ENCODE measurements at places on chromosomes 11 and 22.

- no peaks in the 10 kb centered on the region for H3K36me3 ChIP-seq
- peaks cover 55% of the 10 kb centered on the region for H3K27me3 ChIP-seq
- H3K27ac ChIP-seq, result no peak overlapping the region
- no peak overlapping the region for H3K4me3 ChIP-seq
These were observed 34.6 kb downstream of the IFT27 start for GRCh38 chr22:36741204-36741793.

DNA sequence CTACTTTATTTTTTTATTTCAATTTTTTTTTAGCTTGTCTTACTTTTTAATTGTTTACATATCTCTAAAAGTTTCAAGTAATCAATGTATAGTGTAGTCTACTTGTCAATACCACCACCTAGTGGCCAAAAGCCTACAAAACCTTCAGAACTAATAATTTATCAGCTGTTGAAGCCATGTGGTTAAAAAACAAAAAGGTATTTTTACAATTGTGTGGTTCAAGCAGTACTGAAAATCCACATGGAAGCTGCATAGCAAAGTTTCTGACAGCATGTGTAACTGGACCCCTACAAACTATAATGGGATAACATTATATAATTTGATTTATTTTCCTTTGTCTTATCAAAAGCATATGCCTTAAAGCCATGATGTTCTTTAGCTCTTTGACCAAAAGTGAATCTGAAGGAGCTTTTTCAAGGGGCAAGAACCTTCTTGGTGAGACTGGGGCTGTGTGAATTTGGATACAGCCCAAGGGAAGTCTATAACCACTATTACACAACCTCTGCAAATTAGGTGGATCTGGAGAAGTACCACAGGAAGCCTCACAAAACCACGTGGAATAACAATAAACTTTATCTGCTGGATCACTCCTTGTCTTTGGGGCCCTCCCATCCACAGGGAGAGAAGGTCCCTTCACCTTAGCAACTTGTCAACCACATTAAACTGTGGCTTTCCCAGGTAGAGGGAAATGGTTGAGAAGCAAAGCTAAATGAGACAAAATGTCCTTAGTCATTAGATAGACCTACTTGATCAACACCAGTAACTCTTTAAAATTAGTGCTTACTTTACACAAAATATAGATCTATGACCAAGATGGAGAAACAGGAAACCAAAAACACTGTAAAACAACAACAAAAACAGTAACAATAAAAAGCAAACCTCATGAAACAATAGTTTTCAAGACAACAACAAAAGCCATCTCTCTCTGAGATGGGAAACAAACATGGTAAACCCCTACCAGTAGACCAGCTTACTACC lies 9.9 kb downstream of the NARS2 start:
- H3K27ac ChIP-seq, result peak overlapping the region; percentile 66
- peaks cover 2% of the 10 kb centered on the region for H3K27me3 ChIP-seq
- peaks cover 8% of the 10 kb centered on the region for H3K36me3 ChIP-seq
- peak; percentile 67 for DNase-seq
- peaks cover 68% of the 10 kb centered on the region for H3K4me1 ChIP-seq

GRCh38 chr11:118996926-118997626 lies 862 bp upstream of the CENATAC start:
- DNase-seq, result no peak
- peaks cover 23% of the 10 kb centered on the region for H3K36me3 ChIP-seq
- no peaks in the 10 kb centered on the region for H3K27me3 ChIP-seq
- peaks cover 43% of the 10 kb centered on the region for H3K4me1 ChIP-seq

DNA sequence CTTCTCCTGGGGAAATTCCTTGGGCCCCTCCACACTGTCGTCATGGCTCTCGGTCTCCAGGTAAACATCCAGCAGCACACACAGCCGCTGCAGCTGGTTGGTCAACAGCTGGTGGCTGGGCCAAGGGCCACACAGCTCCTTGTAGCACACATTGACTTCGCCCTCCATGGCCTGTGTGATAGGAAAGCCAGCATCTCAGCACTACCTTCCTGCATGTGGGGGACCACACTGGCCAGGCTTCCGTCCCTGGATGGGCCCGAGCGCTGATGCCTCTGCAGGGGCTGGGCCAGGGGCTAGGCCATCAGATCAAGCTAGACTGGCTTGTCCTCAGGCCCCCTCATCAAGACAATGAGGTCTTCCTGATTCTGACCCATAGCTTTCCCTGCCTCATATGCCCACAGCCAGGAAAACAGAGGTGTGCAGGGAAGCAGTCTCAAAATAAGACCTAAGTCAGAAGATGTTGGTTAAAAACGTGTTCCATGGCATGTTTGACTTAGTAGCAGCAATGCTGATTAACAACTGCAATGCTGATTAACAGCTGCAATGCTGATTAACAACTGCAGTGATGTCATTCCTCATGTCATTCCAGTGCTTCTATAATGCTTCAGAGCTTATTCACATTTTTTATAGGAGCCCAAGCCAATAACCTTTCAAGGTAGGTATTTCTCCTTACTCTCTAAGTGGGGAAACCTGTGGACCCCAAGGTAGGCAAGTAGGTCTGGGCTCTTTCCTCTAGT lies 31.3 kb downstream of the NEFH start:
- DNase-seq, result no peak
- no peak overlapping the region for H3K4me3 ChIP-seq
- no peaks in the 10 kb centered on the region for H3K4me1 ChIP-seq
- H3K27me3 ChIP-seq, result no peaks in the 10 kb centered on the region
- peaks cover 29% of the 10 kb centered on the region for H3K36me3 ChIP-seq

DNA sequence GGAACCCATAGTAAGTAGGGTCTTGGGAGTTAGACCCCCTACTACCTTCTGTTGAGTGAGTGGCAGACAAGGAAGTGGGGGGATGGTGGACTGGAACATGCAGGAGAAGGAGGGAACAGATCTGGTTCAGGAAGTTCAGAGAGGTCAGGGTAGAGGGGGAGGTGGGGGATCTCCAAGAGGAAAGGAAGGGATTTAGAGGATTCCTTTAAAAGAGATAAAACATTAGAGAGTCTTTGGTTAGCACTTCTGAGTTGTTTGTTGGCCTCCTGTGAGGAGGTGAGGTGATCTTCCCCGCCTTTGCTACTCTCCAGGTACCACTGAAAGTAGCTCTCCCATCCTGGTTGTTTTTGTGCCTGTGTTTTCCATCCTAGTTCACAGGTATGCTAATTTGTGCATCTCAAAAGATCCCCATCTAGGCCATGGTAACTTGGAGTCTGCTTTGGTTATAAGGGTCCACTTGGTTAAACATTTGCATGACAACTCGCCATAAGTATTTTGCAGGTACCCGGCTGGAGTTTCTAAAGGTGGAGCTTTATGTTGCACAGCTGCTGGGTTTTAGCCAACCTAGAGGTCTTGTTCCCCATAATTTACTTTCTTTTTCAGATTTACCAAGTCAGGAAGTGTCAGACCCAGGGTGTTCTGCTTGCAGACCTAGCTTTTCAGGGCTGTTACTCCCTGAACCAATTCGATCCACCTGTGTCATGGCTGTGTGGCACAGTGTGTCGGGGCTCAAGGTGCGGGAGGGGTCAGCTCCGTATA lies 79.3 kb upstream of the SORL1 start:
- H3K27me3 ChIP-seq, result peaks cover 2% of the 10 kb centered on the region
- H3K4me1 ChIP-seq, result no peaks in the 10 kb centered on the region
- no peaks in the 10 kb centered on the region for H3K36me3 ChIP-seq
- no peak overlapping the region for H3K27ac ChIP-seq
- H3K4me3 ChIP-seq, result no peak overlapping the region
- DNase-seq, result no peak

GRCh38 chr11:80650966-80651365 lies 1210.1 kb upstream of the TENM4 start:
- no peak for DNase-seq
- no peaks in the 10 kb centered on the region for H3K27me3 ChIP-seq
- no peaks in the 10 kb centered on the region for H3K36me3 ChIP-seq
- H3K27ac ChIP-seq, result no peak overlapping the region
- no peaks in the 10 kb centered on the region for H3K4me1 ChIP-seq

DNA sequence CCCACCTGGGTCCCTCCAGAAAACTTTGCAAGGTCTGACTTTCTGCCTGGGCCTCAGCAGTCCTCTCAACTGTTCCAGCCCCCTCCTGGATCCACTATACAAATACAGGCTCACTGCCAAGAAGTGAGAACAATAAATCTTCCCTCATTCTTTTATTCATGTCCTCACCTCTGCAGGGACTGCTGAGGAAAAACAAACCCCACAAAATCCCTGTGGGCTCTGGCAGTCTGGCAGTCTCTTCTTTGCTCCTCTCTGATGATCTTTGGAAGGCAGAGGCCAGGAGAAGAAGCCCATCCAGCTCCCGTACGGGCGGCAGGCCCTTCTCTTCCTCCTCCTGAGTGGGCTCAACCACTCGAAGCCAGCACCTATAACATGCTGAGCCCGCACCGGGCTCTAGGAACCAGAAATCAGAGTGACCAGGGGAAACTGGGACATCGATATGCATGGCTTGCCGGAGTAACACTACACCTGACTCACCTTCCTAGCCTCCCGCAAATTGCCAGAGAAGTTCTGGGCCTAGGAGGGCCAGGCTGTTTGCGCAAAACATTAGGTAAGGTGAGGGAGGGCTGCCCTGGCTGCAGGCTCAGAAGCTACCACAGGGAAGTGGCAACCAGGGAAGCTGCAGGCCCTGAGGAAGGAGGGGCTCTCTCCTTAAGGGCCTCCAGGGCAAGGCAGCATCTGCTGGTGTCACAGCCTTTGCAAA lies 24.2 kb downstream of the TMPRSS5 start:
- H3K27ac ChIP-seq, result no peak overlapping the region
- peaks cover 22% of the 10 kb centered on the region for H3K27me3 ChIP-seq
- no peaks in the 10 kb centered on the region for H3K4me1 ChIP-seq

DNA sequence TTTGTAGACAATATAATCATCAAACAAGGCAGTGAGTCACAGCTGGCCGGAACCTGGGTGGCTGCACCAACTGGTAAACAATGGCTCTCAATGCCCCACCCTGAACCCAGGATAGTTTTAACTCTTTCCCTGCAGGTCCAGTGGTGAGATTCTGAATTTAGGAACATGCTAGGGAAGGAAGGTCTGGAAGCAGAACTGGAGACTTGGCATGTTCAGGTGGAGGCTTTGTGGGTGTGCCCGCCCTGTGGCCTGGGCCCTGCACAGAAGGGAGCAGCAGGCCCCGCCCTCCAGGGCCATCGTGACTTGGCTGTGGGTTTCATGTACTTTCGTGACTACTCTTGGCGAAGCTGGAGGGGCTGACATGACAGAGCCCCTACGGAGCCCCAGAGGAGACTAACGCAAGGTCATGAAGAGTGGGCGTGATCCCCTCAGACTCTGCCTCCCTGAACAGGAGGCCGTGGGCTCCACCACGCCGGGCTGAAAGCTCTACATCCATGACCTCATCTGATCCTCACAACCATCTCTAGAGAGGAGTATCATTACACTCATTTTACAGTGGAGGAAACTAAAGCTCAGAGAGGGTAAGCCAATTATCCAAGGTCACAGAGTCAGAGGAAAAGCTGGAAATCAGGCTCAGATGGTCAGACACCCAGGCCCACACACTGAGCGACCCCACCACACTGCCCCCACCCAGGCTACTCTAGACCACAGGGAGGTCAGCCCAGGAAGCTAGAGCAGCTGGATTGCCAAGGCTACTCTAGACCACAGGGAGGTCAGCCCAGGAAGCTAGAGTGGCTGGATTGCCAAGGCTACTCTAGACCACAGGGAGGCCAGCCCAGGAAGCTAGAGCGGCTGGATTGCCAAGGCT lies 27.3 kb downstream of the MAFF start:
- peak overlapping the region; percentile 7 for H3K4me3 ChIP-seq
- peak overlapping the region; percentile 95 for H3K27ac ChIP-seq
- peaks cover 42% of the 10 kb centered on the region for H3K36me3 ChIP-seq
- peaks cover 30% of the 10 kb centered on the region for H3K4me1 ChIP-seq

DNA sequence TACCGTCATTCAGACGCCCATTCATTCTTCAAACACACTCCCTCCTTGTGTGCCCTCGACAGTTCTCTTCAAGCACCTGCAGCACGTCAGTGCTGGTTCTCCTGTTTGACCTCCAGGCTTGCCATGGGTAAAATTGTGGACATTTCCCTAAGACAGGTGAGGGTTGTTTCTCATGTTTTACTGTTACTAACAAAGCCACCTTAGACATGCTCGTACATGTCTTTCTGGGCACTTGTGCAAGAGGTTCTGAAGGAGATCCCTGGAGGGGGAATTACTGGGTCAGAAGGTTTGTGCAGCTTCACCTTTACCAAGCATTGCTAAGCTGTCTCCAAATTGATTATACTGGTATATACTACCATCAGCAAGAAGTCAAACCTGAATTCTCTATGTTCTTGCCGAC lies 189.7 kb upstream of the TMEM45B start:
- H3K27ac ChIP-seq, result no peak overlapping the region
- H3K36me3 ChIP-seq, result no peaks in the 10 kb centered on the region

DNA sequence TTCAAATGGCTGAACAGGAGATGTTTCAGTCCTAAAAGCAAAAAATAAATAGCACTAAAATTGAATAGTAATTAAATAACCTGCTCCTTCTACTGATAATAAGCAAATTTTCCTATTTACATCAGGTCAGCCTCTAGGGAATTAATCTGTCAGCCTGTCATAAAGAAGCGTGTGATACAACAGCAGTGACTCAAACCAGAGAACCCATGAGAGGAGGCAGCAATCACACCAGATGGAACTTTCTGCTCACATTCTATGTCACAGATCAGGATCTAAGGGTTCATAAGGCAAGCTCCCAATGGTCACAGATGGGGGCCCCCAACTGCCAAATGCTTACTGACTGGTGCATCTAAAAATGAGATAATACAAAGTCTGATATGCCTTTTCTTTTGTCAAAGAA lies 41.1 kb downstream of the RBFOX2 start:
- peak overlapping the region; percentile 22 for H3K27ac ChIP-seq
- no peak for DNase-seq
- peaks cover 18% of the 10 kb centered on the region for H3K36me3 ChIP-seq
- H3K27me3 ChIP-seq, result no peaks in the 10 kb centered on the region
- H3K4me3 ChIP-seq, result no peak overlapping the region

DNA sequence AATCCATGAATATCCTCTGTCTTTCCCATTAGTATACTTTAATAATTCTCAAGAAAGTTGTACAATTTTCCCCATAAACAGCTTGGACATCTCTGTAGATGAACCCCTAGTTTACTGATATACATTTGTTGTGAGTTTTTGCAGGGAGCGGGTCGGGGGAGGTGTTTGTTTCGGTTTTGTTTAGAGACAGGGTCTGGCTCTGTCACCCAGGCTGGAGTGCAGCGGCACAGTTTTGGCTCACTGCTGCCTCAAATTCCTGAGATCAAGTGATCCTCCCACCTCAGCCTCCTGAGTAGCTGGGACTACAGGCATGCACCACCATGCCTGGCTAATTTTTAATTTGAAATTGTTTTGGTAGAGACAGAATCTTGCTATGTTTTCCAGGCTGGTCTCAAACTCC lies 57.6 kb downstream of the IGLL5 start:
- no peaks in the 10 kb centered on the region for H3K36me3 ChIP-seq
- no peak overlapping the region for H3K27ac ChIP-seq
- no peak for DNase-seq

DNA sequence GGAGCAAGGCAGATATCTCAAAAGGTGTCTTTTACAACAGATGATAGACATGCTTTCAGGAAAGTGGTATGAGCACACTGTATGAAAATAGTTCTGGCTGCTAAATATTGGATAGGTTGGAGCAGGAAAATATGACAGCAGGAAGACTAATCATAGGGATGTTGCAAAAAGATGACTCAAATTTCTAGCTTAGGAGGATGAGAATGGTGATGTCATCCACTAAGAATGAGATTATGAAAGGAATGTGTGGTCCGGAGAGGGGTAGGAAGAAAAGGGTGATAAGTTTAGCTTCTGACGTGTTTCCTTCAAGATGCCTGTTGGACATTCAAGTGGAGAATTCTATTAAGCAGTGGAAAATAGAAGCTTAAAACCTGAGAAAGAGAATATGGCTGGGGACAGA lies 46.4 kb downstream of the RCN1 start:
- peak overlapping the region; percentile 23 for H3K4me3 ChIP-seq
- H3K4me1 ChIP-seq, result peaks cover 37% of the 10 kb centered on the region
- DNase-seq, result peak; percentile 94
- no peaks in the 10 kb centered on the region for H3K36me3 ChIP-seq
